ENCODE measurements at places on chromosomes 11 and 22.
A peak's percentile ranks its signal among the peaks of the same experiment; 100 is the strongest.

DNA sequence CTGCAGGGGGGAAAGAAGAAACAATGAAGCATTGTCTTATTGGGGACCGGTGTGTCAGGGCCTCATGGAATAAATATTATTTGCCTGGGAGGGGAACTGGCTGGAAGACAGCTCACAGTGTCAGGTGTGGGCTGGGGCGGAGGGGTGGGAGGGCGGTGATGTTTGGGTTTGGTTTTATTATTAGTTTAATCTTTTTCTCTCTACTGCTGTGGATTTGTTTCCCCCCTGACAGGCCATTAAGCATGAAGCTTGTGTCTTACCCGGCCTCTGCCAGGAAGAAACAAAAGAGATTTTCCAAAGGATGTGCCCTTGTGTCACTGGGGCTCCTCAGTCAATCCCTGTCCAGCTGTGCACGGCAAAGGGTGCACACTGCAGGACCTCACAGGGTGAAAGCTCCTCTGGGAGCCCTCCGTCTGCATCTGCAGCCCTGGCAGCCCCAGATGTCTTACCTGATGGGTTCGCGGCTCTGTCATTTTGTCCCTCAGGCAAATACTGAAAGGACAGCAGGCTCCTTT lies 203.1 kb upstream of the TMEM45B start:
- DNase-seq = no peak

DNA sequence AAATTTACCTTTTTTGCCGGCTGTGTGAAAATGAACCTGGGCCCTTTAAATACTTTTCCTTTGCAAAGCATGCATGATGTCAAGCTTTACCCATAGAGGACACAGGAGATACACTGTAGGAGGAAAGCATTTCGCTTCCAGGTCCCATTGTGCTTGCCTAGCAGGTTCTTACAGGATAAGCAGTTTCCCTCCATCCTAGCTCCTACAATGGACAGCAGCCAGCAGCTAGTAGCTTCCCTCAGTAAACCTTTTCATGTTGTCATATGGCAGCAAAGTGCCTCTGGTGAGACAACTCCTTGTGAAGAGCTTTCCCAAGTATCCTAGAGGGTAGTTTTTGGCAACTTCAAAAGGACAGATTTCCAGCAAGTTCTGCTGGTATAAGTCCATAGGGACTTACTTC lies 78.4 kb downstream of the RBFOX2 start:
- no peak for DNase-seq

DNA sequence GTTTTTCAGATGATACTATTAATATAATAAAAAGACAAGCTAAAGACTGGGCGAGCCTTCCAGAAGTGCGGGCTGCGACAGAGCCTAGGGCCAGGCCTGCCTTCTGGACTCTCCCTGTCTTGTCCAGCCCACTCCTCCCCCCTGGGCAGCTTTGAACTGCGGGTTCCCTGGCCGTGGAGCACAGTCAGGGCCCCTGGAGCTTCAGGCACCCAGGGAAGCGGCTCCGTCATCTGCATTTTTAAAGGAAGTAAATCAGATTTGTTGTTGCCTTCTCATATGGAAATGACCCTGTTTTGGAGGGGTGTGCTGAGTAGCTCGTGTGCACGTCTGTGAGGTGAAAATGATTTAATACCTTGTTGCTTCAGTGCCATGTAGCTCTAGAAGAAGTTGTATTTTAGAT lies 265.3 kb downstream of the TBC1D22A start:
- DNase-seq = no peak

- DNase-seq = no peak
These were observed 70.4 kb downstream of the MYO7A start for GRCh38 chr11:77198440-77198849.

GRCh38 chr11:78825591-78826020 lies 250.9 kb upstream of the NARS2 start:
- DNase-seq = no peak

- no peak for DNase-seq
These were observed 1.9 kb downstream of the RPLP2 start for GRCh38 chr11:811446-812245.

DNA sequence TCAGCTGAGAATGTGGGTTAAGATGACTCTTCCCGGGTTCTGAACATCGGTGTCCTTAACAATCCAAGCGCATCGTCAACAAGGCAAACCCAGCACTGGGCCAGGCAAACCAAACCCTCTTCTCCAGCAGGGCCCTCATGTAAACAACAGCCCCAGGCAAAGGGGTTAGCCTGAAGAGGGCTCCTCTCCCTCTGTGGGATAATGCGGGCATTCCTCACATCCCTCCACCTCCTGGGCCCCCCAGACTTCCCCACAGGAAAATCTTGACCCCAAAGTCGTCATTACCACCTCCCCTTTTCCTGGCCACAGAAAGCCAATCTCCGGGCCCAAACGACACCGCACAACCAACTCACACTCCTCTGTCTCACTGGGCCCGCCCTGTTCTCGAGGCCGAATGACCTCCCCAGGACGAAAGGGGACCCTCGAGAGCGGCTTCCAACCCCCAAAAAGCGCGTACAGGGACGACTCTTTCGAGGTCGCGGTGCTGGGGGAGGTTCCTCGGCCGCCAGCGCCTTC lies 566 bp downstream of the DDB1 start:
- no peak for DNase-seq

- no peak for DNase-seq
These were observed 6.0 kb upstream of the CLCF1 start for GRCh38 chr11:67379061-67380058.

GRCh38 chr11:450809-451451 lies 851 bp downstream of the PTDSS2 start:
- peak; percentile 63 for DNase-seq

DNA sequence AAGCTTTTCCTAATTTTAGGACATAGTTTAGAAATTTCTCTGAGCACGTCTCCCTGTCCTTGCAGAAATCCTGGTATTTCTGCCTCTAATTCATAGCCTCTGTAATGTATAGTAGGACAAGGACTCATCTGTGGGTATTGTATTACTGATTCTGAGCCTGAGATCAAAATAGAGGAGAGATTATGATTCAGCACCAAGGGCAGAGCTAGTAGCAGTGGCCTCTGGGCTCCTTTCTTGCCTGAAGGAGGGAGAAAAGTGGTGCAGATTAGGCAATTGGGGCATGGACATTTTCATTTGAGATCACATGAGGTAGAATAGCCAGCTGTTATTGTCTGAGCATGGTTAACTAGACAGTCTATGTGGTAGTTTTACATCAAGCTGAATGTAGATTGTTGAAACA lies 2.8 kb downstream of the MADD start:
- no peak for DNase-seq

GRCh38 chr11:6200975-6201374 lies 2.0 kb downstream of the OR52W1 start:
- DNase-seq = no peak

DNA sequence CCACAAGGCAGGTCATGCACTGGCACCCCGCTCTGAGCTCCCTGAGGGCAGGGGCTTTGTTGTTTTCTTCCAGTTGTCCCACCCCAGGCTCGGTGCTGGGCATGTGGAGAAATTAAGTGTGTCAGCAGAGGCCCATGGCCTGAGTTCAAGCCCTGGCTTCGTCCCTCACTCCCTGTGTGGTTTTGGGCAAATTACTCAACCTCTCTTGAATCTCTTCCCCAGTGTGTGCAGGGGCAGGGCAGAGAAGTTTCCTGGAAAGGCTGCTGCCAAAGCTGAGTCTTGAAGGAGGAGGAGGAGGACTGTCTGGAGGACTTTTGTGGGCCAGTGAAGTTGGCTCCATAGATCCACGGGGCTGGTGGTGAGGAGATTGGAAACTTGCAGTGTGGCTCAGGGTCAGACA lies 138.1 kb upstream of the E2F8 start:
- no peak for DNase-seq

GRCh38 chr11:124873951-124874350 lies 8.7 kb downstream of the ROBO3 start:
- no peak for DNase-seq

DNA sequence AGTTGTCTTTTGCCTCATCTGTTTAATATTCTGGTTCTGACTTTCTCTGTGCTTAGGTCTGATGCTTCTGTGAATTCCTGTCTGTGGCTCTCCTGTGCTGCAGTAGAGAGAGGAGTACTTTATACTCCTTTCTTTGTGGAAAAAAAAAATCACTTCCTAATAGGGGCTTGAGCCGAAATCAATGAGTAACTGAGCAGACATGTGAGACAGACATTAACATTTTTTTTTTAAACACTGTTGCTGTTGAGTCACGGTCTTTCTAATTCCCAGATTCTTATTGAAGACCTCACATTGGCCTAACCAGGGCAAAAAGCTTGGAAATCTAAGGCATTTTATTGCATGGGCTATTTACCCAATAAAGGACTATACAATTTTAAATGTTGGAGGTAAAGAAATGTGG lies 86.1 kb downstream of the GRM5 start:
- no peak for DNase-seq

DNA sequence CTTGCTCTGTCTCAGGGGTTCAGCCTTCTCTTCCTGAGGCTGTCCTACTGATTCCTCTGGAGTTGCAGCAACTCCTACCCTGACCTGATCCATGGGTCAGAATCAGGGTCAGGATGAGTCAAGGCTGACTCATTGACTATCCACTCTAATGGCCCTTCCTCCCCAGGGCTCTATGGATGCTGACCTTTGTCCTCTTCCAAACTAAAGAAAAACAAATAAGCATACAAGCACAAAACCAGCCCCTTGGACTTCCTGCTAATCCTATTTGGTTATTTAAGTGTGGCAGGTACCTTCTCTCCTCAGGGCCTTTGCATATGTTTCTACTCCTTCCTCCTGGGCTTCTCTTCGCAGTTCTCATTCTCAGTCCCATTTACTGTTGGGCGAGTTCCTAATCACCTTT lies 204.5 kb upstream of the NAV2 start:
- DNase-seq = no peak

- no peak for DNase-seq
These were observed 6.2 kb downstream of the ALG12 start for GRCh38 chr22:49911881-49912625.

DNA sequence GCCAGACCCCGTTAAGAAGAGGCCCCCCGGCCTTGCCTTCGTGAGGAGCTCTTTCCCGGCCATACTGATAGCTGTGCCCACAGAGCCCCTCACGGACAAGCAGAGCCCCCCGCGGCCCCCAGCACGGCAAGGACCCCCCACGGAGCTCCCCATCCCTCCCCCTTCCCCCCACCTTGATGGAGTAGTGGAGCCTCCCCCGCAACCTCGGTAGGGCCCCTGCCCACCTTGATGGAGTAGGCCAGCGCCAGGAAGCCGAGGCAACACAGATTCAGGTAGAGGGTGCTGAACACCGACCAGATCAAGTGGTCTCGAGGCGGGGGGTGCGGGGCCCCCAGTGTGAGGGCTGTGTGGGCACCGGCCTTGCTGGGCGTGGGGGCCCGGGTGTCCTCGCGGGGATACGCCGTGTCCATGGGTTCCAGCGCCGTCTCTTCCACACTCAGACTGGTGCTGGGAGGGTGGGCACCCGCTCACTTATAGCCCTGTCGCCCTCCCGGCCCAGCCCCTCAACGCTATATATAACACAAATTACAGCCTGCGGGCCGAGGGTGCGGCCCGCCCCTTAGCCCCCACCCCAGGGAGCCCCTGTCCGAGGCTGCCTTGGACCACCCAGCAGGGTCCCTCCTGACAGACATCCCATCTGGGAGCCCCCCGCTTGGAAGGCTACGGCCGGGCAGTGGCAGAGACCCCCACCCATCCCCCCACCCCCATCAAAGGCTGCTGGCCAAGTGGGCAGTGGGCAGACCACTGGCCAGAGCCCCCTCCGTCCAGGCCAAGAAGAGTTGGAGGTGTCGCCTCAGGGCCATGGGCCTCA lies at the start of gene IFITM5:
Gene IFITM5 (minus strand): TSS at position 446 of the 811 bp plus-strand sequence. CDS start 36 bp downstream, at position 410.
- no peak for DNase-seq

DNA sequence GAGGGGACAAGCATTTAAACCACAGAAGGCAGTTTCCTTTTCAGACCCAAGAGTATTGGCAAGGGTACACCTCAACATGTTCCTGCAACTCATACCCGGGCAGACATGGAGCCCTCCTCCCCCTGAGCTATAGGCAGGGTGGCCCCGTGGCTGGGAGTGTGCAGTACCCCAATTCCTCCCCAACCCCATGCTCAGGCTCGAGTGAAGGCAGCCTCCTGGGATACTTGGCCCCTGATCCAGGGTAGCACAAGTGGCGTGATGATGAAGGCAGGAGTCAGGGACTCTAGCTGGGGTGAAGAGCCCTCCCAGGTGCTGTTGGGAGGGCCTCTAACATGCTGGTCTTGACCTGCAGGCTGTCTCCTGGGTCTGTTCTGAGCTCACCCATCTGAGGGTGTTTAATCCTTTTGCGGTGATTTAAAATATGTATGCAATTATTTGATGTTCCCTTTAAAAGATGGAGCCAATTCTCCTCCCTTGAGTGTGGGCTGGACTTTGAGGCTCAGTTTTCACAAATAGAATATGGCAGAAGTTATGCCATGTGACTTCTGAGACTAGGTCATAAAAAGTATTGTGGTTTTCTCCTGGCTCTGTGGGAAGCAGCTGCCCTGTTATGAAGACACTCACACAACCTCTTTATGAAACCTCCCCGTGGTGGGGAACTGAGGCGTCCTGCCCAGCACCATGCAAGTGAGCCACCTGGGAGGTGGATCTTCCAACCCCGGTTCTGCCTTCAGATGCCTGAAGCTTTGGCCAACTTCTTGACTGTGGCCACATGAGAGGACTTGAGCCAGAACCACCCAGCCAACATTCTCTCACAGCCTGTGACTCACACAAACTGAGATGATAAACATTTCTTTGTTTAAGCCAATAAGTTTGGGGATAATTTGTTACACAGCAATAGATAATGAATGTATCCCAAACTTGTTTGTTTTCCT lies 54.7 kb upstream of the NECTIN1 start:
- DNase-seq = no peak

DNA sequence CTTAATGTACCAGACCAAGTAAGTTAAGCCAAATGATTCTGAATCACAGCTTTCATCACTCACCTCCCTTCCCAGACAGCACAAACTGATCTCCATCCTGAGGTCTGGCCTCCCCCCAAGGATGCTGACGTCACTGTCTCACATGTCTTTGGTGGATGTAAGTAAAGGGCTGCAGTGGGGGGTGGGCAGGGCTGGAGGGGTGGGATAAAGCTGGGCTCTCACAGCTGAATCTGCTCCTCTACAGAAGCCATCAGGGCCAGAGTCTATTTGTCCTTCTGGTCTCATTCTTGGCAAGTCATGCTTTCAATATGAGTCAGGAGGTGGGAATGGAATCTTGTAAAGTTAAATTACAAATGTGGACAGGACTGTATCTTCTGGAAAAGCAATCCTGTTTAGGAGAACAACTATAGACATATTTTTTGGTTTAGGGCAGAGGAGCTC lies 32.7 kb downstream of the P4HA3 start:
- no peak for DNase-seq

DNA sequence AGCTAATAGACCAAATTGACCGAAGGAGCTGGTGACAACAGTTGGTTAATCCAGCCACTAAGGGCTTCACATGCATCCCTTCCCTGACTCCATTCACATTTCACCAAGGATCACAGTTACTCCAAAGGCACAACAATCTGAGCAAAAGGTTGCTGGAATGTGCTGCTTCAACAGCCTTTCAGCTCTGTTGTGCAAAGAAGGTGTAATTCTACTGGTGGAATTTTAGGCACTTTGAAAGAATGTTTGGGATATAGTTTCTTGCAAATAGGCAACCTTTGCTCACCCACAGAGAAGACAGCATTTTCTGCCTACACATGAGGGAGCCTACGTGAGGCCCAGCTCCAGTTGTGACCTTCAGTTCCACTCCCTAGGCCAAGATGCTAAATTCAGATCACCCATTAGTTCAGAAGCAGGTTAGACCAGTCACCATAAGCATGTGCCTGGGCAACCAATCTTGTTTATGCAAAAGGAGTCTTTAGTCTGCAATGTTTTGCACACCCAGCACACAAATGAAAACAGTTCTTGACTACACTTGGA lies 21.6 kb upstream of the FCHSD2 start:
- DNase-seq = no peak

Measured in stimulated activated CD8-positive, alpha-beta memory T cell treated with anti-CD3 and anti-CD28 coated beads, Interleukin-4, amount 100 ng/mL, for 1 hour (primary cell).